ENCODE measurements at places on chromosomes 5 and 9.

DNA sequence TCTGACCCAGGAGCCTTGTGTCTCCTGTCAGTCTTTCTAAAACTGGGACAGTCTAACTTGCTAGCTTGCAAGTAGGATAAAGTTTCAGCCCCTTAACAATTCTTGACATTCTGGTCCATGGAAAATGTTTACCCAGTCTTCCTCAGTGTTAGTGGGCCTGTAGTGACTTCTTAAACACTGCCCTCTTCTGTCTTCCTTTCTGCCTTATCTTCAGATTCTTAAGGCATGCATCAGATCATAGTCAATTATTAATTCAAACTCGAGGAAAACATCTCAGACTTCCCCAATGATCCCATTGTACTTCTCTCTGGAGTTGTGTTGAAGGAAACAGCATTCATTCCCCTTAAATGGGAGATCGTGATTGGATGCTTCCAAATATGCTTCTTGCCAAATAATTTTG is 1199.8 kb downstream of the DTWD2 start:
- DNase-seq = no peak

DNA sequence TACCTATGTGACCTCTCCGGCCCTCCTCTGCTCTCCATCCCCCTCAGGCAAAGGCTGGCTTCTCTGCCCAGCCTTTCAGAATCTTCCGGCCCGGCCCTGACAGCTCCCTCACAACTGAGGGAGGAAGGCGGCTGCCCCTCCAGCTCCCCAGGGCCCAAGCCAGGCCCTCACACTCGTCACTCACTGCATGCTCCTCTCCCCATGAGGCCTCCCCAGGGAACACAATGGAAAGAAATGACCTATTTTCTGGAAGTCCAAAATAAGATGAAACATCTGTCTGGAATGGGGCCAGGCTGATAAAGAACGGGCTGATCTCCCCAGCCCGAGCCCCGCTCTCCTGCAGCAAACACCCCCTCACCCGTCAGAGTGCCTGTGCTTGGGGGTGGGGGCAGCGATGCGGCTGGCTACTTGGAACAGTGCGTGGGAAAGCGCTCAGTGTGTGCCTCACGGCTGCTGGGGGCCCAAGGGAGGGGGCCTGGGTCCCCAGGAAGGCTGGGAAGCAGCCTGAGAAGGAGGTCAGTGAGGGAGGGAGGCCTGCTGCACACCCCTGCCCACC is 11.3 kb downstream of the PDGFRB start:
- DNase-seq = no peak

- DNase-seq = no peak
These were observed 196.9 kb downstream of the MAST4 start for GRCh38 chr5:66793049-66793448.

GRCh38 chr5:163475411-163475810 is 15.0 kb downstream of the HMMR start:
- no peak for DNase-seq

- DNase-seq = no peak
These were observed 220.8 kb downstream of the SNX18 start for GRCh38 chr5:54738118-54738972.

GRCh38 chr9:97788763-97789663 is 64.0 kb upstream of the FOXE1 start:
- no peak for DNase-seq

- DNase-seq = no peak
These were observed 141.1 kb upstream of the SLC12A2 start for GRCh38 chr5:127942246-127943060.

DNA sequence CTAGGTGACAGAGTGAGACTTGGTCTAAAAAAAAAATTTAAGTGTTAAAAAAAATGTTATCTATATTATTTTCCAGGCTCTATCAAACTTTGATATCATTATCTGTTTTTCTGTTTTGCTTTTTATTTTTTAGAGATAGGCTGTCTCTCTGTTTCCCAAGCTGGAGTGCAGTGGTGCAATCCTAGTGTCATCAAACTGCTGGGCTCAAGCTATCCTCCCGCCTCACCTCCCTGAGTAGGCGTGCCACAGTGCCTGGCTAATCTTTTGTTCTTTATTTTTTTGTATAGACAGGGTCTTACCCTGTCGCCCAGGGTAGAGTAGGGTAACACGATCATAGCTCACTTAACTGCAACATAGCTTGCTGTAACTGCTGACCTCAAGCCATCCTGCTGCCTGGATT is 14.4 kb downstream of the SEC24A start:
- no peak for DNase-seq

DNA sequence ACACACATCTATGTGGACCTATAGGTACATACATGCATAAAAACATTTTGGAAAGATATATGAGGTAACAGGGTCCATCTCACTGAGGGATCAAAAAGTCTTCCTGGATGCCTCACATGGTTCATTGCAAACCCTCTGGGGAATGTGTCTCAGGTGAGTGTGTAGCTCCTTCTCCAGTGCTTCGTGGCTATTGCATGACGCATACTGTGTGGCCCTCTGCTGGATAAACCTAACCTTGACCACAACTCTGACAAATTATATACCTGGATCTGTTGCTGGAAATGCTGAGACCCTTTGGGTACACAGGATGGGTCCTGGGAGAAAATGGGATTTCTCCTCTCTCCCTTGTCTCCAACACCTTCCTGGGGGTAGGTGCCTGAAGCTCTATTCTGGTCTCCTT is 91.9 kb downstream of the JAKMIP2 start:
- no peak for DNase-seq

GRCh38 chr5:180606215-180606785 is 15.0 kb upstream of the SCGB3A1 start:
- no peak for DNase-seq

DNA sequence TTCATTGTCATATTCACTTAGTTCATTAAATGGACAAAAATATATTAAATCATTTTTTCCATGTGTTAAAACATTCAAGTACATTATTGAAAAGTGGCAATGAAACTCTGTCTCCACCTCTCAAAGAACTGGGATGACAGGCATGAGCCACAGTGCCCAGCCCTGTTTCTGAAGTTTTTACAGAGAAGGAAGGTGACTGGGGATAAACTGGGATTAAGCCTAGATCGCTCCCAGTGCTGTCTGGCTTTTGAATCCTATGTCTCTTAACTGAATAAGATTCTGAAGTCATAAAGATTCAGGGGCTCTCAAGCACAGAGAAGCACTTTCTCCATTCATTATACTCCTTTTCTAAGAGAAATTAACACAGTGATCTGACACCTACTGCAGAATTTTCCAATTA is 88.3 kb downstream of the SLC38A9 start:
- DNase-seq = no peak

GRCh38 chr5:38590838-38591522 is 34.5 kb upstream of the LIFR start:
- DNase-seq = no peak
